ENCODE measurements at places on chromosomes 3 and 15.

GRCh38 chr3:97201814-97202213 is 387.4 kb downstream of the EPHA6 start:
- no peak for DNase-seq

DNA sequence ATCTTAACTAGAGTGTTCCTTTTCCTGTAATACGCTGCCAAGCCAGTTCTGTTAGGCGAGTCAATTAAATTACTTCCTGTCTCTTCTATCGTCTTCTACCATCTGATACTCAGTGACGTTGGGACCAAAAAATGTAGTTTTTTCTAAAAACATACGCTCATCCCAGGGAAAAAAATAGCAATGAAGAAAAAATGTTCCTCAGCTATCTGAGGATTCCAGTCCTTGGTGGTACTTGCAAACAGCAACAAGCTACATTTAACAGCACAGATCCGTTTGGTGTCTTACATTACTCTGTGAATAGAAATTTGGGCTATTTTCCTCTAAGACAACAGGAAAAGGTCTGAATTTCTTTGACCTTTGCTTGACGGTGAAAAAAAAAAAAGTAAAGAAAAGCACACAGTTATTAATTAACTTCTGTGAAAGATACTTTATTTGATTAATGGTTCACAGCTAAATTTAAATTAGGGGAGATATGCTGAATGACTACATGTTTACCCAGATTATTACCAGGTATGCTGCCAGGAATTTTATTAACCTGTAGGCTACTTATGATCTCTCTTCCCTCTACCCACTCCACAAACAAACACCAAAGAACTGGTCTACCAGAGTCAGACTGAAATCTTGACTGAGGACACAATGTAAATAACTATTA is 254.4 kb upstream of the ZPLD1 start:
- no peak for DNase-seq

- DNase-seq = no peak
Measured at GRCh38 chr15:40052604-40053003, 13.6 kb upstream of the SRP14 start.

DNA sequence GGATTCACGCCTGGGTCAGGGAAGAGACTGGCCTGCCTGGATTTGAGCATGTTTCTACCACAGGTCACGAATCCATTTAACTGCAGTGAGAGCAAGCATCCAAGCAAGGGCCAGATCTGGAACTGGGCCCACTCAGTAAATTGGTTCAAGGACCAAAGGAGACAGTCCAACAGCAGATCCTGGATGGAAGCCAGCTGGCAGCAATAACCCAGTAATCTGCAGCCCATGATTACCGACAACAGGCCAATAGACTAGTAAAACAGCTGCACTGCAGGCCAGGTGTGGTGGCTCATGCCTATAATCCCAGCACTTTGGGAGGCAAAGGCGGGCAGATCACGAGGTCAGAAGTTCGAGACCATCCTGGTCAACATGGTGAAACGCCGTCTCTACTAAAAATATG is 11.8 kb downstream of the SAMD7 start:
- no peak for DNase-seq

GRCh38 chr15:35182841-35183479 is 97.9 kb upstream of the NANOGP8 start:
- no peak for DNase-seq

DNA sequence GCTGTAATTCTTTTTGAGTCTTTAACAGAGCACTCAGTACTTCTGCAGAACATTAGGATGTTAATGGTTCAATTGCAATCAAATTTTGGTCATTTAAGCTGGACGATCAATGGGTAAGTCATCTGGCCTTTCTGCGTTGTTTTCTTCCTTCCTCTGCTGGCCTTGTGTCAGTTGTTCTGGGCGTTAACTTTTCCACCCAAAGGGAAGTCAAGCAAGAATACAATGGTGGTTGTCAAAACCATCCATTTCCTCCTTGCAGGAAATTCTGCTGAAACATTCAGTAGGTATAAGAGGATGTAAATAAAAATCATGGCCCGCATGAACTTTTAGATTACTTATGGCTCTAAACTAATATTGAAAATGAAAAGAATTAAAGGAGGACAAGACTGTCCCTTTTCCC is 584.0 kb downstream of the GRM7 start:
- DNase-seq = no peak

- no peak for DNase-seq
Measured at GRCh38 chr3:58924578-58924977, 125.2 kb downstream of the CFAP20DC start.

- no peak for DNase-seq
Measured at GRCh38 chr3:152031321-152031720, 157.9 kb downstream of the SUCNR1 start.

Measured in stimulated activated CD4-positive, alpha-beta T cell treated with anti-CD3 and anti-CD28 coated beads, Interleukin-4, amount 100 ng/mL, for 4 hours (primary cell).